Stimulated activated CD8-positive, alpha-beta memory T cell treated with anti-CD3 and anti-CD28 coated beads, Interleukin-7, amount 100 ng/mL, for 1 hour (primary cell): ENCODE measurements at places on chromosomes 6 and 20.
A peak's percentile ranks its signal among the peaks of the same experiment; 100 is the strongest.

DNA sequence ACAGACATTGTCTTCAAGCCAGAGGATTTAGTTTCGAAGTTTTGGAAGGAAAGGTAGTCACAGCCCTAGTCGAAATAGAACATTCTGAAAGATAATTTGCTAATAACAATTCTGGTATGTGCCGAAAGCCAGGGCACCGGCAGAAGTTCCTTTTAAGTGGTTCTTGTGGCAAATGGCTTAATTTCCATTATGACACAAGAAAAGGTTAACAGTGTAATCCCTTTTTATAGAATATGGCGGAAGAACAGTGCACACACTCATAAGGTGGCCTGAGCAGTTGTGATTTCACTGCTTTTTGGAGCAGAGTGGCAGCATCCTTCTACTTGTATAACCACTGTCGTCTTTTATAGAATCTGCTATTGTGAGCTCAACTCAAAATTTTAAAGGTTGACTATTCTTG, 152.4 kb downstream of the SASH1 start:
- no peak for DNase-seq

DNA sequence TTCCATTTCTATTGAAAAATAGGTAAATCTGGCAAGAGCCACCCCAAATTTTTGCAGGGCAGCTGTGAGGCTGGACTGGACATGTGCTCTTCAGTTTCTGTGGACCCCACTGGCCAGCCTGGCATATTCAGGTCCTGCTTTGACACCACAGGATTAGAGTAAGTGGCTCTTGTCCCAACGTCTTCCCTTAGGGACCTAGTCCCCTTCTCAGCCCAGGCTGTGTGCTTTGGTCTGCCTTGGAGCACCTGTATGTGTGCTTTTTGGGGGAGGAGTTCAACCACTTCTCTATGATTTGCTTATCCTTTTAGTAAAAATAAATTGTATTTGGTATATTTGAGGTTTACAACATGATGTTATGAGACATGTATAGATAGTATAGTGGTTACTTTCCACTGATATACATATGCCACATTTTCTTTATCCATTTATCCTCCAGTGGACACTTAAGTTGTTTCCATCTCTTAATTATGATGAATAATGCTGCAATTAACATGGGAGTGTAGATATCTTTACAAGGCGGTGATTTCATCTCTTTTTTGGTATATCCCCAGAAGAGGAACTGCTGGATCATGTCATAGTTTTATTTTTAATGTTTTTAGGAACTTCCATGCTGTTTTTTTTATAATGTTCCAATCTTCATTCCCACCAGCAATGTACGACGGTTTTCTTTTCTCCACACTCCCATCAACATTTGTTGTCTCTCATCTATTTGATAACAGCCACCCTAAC, 167.8 kb upstream of the UST start:
- DNase-seq: no peak

DNA sequence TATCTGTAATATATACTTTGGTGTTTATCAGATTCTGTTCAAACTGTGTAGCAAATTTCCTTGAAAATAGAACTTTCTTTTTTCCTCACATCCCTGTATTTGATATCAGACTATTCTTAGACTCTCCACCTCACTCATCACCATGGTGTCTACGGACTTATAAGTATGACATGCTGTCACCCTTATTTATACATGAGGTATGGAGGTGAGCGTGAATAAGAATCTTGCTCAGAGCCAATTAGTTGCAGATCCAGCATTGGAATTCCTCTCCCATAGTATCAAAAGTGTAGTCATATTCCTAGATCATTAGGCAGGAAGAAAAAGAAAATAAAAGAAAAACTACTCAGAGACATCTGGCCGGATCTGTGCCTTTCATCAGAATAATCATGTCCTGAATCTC, 43.0 kb downstream of the TPD52L1 start:
- DNase-seq: no peak

DNA sequence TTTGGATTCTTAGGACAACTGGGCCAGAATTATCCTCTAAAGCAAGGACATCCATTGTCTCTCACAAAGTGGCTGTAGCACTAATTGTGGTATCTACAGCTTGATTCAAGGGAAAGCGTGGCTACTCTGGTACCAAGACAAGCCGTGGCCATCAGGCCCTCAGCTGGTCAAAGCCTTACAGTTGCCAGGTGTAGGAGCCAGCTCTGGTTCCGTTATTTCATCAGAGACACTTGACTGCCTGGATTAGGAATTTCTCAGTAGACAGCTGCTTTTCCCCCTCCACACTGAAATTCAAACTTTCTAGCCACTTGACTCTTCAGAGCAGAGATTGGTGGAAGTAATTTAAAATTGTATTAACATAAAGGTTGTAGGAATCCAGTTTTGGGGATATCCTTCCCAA, 104.2 kb downstream of the ANKS1A start:
- DNase-seq: no peak

GRCh38 chr6:31079656-31080261, 32.6 kb downstream of the C6orf15 start:
- peak; percentile 46 for DNase-seq

GRCh38 chr20:41446456-41446855, 79.8 kb upstream of the EMILIN3 start:
- DNase-seq: no peak

GRCh38 chr20:60206259-60206658, 248.0 kb downstream of the CDH26 start:
- DNase-seq: no peak

DNA sequence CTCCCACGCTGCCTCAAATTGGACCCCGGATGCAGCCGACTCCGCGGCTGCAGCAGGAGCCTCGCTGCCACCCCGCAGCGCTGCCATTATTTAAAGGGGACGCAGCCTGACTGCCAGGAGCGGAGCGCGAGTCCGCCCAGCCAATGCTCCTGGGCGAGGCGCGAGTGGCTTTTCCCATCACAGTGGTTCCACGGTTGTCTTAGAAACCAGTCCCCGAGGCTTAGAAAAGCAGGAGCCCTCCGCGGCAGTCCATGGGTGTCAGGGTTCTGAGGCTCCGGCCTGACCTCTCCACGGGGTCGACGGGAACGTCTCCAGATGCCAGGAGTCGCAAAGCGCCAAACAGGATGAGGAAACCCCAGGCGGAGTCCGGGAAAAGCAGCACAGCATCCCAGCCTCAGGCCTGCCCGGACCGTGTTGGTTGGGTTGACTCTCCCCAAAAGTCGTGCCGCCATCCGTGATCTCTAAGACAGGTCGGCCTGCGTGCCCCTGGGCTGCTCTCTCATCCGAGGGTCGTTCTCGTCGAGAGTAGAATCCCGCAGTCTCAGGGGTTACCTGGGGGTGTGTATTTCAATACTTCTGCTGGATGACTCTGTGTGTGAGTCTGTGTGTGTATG, 975.8 kb upstream of the DEFB115 start:
- DNase-seq: no peak

DNA sequence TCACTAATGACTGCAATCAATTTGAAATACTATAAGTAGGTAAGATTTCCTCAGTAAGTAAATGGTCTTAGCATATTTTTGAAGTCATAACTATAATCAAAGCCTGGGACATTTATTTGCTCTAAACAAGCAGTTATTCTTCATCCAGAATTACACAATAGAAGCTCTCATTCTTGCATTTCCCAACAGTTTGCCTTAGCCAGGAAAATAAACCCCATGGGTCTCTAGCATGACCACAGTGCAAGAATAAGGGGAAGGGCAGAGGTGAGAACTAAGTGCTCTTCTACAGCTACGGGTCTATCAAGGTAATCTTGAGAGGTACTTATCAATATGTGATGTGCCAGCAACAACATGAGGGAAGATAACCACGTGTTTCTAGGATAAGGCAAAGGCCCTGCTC, 14.1 kb upstream of the HLA-C start:
- DNase-seq: no peak

DNA sequence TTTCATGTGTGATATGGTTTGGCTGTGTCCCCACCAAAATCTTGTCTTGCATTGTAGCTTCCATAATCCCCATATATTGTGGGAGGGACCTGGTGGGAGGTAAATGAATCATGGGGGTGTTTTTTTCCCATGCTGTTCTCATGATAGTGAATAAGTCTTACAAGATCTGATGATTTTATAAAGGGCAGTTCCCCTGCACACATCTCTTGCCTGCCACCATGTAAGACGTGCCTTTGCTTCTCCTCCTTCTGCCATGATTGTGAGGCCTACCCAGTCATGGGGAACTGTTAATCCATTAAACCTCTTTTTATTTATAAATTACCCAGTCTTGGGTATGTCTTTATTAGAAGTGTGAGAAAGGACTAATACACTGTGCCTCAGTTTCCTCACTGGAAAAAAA, 4.2 kb upstream of the IL22RA2 start:
- no peak for DNase-seq

DNA sequence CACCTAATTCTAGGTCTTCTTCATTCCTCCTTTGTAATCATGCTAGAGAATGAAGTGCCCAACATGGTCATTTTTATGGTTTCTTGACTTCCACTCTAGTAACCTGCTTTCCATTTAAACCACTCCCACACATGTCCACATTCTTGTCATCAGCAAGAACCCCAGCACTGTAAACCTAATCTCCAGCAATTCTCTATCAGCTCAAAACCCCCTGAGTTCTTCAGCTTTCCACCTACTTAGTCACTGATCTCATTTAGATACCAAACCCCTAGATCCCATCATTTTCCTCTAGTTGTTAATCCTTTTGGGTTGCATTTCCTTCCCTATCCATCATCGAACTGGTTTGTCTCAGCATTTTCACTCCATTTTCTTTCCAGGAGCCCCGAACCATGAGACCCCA, 49.7 kb downstream of the GOPC start:
- DNase-seq: no peak

DNA sequence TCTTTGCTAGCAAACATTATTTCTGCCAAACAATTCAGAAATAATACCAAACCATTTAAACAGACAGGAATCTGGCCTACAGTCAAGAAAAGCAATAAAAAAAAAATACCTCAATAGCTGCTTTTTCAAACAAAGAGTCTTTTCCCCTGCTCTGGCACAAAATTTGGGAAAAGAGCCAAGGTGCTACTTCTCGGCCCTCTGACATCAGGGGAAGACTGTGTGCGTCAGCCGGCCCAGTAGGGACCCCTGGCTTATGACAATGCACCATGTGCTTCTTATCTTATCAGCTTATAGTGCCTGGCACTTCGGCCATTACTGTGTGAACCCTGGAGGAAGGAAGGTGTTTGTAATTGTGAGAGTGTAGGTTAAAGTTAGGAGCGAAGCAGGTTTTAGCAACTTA, 89.4 kb downstream of the PDE10A start:
- no peak for DNase-seq

DNA sequence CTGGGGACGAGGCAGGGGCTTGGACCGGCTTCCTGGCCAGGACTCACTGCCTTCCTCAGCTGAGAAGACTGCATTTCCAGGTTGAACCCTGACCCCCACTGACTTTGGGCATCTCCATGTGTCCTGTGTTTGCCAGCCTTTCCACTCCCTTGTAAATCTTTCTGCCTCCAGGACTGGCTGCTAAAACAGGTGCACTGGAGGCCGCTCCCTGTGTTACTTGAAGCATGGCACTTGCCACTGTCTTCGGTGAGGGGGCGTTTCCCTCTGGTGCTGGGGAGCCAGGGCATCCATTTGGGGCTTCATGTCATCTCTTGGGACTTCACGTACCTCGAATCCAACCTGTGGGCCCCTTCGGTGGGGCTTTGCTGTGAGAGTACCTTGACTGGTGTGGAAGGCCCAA, 6.7 kb upstream of the RBM38 start:
- DNase-seq: no peak

GRCh38 chr6:29926413-29927274, 15.7 kb upstream of the HLA-A start:
- peak; percentile 79 for DNase-seq

DNA sequence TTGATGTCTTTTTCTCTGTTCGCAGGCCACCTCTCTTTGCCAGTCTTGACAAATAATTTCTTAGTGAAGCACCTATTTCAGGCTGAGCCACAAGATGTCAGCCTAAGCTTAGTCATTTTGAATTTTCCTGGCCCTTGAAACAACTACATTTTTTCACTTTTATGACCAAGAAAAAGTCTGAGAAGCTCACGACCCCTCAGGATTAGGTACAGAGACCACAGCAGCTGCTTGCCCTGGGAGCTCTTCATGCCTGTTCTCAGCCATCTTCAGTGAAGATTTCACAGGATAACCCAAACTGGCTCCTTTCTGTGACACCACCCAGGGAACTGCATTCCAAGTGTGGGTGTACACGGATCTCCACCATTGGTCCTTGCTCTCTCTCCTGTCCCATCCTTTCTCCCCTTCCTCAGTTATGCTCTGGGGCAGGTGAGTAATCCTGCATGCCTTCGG, 38.4 kb upstream of the SPTLC3 start:
- no peak for DNase-seq

- DNase-seq: no peak
Observed at GRCh38 chr6:84877515-84878210, 113.3 kb upstream of the TBX18 start.

- no peak for DNase-seq
Observed at GRCh38 chr20:56631990-56632327, 2.9 kb downstream of the TFAP2C start.

DNA sequence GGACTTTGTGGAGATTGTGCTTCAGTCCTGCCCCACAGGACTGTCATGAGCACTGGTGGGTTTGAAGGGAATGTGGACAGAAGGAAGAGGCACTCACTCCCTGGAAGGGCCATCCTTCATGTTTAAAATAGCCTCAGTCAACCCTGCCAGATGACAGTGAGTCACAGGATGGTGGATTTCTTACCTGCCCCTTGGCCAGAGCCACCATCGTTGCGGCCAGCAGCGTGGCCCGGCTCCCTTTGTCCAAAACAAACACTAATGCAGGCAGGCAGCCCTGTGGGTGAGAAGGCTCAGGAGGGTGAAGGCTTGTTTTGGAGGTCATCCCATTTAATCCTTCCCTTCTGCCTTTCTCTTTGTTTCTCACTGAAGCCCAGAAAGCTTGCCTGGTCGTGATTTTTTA, 422.7 kb downstream of the CD83 start:
- DNase-seq: no peak

- DNase-seq: no peak
Observed at GRCh38 chr6:39524007-39524406, 201.2 kb downstream of the KIF6 start.

GRCh38 chr6:52995913-52996645, 995 bp upstream of the GSTA4 start:
- DNase-seq: peak; percentile 12

- DNase-seq: no peak
Observed at GRCh38 chr6:3825851-3826581, 23.2 kb upstream of the FAM50B start.

DNA sequence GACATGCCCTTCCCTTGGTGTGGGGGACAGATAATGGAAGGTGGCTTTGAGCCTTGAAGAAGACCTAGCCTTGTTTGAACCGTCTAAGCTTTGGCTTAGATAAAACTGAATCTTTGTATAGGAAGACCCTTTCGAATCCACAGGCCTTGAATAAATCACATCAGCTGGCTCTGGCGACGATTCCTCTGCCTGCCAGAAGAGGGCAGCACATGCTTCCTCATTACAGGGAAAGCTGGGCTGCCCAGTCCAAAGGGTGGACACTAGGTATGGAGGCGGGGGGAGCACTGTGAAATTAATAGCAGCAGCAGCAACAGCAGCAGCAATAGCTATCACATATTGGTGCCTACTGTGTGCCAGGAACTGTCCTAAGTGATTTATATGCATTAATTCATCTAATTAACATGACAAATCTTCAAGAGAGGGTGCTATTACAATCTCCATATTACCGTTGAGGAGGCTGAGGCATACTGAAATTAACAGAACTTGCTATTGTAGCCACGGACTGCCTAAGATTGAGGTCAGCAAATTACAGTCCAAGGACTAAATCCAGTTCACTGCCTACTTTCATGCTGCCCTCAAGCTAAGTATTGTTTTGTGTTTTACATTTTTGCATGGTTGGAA, 85.1 kb downstream of the CLIC5 start:
- DNase-seq: peak; percentile 10
